Aorta (tissue), 5 donors: ENCODE measurements at places on chromosomes 1 and 21. TPM values are rescaled to one million over a fixed set of nuclear protein-coding genes. Genes with fewer than 3 reads are reported as not detected.

VCAM1 gene
- total RNA-seq = 78.8 TPM

DNAJC6 gene
- 2.3 TPM for total RNA-seq

PDE9A gene
- 11.8 TPM for total RNA-seq

KRTAP7-1 gene
- not detected for total RNA-seq

C1orf226 gene
- total RNA-seq = 5.5 TPM

NKAIN1 gene
- not detected for total RNA-seq

RAB7B gene
- 1.7 TPM for total RNA-seq

REG4 gene
- not detected for total RNA-seq

USP48 gene
- 90.1 TPM for total RNA-seq

C1orf94 gene
- total RNA-seq = not detected

OR2AK2 gene
- total RNA-seq = not detected

LCK gene
- total RNA-seq = 2.4 TPM

LCE1C gene
- not detected for total RNA-seq

DNA sequence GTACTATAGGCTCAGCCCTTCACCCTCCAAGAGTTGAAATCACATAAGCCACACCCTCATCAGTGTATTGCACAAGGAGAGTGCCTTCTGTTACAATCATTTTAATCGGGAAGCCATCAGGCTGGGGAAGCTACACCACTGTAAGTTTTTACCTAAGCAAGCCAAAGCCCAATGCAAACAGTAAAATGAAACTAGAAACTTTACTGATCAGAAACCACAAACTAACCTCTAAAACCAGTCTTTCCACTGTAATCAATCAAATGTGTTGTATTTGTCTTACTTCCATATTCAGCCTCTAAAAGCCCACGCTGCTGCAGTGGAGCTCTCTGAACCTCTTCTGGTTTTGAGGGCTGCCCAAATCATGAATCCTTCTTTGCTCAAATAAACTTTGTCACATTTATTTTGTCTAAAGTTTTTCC, 26.2 kb downstream of the CAPN8 start:
- DNase-seq = no peak

GRCh38 chr1:44839576-44839975, 3.5 kb downstream of the PTCH2 start:
- no peak for DNase-seq

- no peak for DNase-seq
Observed at GRCh38 chr1:71687376-71687775, 595.0 kb downstream of the NEGR1 start.

- peak; percentile 76 for DNase-seq
Observed at GRCh38 chr1:150551051-150551783, 2.0 kb downstream of the ADAMTSL4 start.

- DNase-seq = no peak
Observed at GRCh38 chr1:25807480-25808390, 7.7 kb downstream of the SELENON start.

DNA sequence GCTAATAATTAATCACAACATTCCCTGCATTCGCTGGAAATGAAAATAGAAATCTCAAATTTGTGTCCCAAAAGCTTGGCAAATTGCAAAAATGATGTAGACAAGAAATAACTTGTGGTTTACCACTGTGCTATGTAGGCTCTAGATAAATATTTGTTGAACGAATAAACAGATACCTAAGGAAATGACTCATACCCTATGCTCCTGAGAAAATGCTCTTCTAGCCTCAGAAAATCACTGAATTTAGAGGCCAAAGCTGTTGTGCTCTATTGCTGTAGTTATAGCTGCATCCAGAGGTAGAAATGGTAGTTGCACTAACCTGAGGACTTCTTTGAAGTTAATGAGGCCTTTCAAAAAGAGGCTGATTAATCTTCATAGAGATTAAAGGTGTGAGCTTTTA, 142.0 kb upstream of the ZNHIT6 start:
- no peak for DNase-seq

GRCh38 chr1:246434335-246434734, 72.7 kb downstream of the SMYD3 start:
- DNase-seq = no peak

DNA sequence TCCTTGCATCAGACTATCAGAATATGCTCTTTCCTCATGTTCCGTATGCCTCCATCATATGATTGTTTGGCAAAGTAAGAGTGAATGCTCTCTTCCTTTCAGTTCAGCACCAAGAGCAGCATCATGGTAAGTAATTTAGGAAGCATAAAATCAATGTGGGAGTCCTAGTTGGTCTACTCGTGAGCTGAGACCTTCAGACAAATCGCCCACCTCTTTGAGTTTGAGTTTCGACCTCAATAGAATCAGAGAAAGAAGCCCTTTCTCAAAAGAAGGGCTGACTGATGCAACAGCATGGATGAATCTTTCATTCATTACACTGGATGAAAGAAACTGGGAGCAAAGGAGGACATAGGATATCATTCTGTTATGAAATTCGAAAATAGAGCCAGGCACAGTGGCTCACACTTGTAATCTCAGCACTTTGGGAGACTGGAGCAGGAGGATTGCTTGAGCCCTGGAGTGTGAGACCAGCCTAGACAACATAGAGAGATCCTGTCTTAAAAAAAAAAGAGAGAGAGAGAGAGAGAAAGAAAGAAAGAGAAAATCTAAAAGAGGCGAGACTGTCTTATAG, 112.5 kb downstream of the ZC3H11B start:
- DNase-seq = no peak

- DNase-seq = no peak
Observed at GRCh38 chr1:179677882-179678281, 65.2 kb upstream of the FAM163A start.

GRCh38 chr21:43266534-43266933, 97.7 kb downstream of the CRYAA start:
- no peak for DNase-seq

DNA sequence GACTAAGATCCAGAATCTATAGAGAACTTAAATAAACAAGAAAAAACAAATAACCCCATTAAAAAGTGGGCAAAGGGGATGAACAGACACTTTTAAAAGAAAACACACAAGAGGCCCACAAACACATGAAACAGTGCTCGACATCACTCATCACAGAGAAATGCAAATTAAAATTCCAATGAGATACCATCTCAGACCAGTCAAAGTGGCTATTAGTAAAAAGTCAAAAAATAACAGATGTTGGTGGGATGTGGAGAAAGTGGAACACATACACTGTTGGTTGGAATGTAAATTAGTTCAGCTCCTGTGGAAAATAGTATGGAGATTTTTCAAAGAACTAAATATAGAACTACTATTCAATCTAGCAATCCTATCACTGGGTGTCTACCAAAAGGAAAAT, 143.1 kb downstream of the IFI44 start:
- no peak for DNase-seq

DNA sequence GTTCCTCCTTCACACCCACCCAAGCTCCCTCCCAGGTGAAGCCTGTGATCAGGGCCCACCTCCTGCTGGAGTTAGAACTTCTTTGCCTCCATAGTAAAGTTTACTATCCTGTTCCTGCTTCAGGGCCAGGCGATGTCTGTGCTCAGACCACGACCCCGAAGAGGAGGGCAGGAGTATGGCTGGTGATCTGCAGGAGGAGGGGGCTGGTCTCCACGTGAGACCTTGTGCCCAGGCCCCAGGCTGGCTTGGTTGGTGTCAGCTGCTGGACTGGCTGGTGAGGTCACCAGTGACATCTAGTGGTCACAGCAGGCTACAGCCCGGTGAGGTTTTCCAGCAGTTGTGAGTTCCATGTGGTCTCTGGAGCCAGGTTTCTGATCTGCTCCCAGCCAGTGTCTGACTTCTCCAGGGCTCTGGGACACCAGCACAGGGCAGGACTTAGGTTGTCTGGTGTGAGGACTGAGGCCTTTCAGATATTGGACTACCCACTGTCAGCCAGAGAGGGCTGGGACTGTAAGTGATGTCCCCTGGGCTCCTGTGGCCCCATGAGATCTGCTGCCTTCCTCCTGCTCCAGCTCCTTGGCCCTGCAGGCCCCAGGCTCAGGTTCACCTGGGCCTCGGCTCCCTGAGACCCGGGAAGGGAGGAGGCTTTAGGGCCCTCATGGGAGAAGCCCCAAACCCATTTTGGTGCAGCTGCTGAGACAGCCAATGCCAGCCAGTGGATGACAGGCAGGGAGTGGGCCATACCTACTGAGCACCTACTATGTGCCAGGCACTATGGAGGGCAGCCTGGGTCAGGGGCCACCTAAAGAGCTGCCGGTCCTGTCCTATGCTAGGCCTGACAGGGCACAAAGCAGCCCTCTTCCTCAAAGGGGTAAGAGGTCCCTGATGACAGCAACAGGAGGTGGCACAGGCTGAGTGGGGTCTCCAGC, 6.0 kb upstream of the UBL4B start:
- peak; percentile 85 for DNase-seq

DNA sequence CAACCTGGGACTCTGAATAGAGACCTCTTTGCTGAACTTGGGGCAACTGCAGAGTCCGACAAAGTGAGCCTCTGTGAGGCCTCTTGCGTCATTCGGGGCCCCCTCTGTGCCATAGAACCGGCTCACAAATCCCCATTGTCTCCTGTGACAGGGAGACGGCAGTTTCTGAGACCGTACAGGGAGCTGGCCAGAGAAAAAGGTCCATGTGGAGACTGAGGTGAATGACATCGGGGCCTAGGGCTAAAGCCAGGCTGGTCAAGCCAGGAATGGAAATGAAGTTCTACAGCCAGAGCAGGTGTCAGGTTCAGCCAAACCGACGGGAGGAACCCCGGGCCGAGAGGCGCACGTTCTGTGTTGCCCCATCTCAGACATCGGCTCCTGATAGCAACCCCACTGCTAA, 37.1 kb upstream of the TRIM67 start:
- DNase-seq = no peak

DNA sequence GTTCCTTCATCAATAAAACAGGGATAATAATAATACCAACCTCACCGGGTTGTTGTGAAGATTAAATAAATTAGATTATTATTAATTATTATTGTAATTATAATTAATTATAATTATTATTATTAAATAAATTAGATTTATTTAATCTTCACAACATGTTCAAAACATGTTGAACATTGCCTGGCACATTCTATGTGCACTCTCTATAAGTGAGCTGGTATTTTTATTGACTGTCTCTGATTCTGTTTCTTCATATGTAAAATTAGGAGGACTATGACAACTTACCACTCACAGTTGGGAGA, 834 bp upstream of the C8B start:
- DNase-seq = no peak

DNA sequence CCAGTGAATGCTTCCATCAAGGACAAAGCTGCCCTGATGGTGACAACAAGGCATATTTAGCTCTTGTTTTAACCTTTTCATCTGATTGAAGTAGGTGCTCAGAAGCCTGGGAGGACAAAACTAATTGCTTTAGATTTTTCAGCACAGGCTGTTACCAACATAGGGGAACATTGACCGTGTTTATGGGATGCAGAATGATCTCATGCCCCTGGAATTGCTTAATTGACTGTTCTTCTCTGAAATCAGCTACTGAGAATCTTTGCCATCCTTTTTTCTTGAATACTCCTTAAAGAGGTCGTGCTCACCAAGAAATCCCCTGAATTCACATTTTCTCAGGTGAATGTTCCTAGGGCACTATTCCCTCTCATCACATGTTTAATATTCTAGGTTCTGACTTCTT, 95.9 kb upstream of the CCDC190 start:
- no peak for DNase-seq

DNA sequence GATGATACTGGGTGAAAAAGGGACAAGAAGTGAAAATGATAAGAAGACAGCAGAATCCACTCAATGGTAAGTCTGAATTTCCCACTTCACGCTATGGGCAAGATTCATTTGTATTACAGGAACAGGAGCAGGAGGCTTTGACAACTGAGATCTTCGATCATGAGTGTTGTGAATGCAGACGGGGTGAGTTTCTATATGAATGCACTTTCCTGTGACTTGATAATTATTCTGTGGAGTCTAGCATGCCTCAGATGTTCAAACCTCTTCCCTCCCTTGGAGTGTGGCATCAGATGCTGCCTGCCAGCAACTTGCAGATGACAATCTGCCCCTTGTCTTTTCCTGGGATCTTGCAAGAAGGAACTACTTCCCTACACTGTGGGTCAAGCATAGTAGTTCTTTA, 225.4 kb downstream of the HLX start:
- DNase-seq = no peak

DNA sequence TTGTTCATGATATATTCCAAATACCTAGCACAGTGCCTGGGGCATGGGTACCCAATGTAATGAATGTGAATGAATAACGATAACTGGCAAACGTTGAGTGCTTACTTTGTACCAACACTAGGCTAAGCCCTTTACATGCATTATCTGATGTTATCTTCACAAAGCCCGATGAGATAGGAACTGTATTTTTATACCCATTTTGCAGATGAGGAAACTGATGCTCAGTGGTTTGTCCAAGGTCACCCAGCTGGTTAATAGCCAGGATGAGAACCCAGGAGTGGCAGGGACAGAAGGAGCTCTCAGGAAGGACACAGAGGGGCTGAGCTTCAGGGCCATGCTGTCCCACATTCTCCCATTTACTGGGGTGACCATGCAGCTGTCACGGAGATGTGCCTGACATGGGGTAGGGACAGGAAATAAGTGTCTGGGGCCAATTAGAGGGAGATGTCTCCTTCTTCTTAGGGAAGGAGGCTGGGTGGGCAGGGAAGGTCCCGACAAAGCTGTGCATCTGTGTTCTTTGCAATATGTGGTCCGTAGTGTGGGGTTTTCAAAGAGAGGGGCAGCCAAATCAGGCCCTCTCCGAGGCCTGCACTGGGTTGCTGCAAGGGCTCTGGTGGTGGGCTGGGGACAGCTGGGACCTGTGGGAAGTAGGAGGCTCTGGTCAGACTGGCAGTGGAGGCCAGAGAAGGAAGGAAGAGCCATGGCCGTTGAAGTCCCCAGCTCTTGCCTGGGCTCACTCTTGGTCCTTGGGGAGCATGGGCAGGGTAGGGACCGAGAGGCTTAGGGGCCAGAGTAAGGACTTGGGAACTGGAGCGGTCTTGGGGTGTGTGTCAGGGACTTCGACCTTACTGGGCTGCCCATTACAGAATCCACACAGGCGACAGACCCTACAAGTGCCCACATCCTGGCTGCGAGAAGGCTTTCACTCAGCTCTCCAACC, 26.6 kb downstream of the A3GALT2 start:
- peak; percentile 32 for DNase-seq

GRCh38 chr1:114088392-114089299, 65.0 kb downstream of the SYT6 start:
- no peak for DNase-seq

DNA sequence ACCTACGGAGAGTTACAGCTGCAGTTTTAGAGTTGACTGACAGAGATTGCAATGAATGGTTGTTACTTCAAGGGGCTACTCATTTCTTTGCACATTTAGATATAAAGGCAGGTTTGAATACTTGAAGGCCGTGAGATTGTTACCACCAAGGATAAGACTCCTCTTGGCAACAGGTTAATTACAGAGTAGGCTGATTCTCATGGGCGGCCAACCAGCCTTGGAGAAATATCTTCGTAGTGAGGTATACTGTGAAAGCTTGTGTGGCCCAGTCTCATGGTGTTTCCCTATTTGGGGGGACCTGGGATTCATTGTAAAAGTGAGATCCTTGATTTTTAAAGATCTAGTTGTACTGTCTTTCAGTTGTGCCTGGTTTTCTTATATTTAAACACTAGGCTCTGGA, 103.2 kb upstream of the OLFM3 start:
- no peak for DNase-seq

GRCh38 chr1:48221122-48221521, 1.4 kb upstream of the SLC5A9 start:
- no peak for DNase-seq

- DNase-seq = no peak
Observed at GRCh38 chr1:202154148-202154765, 6.1 kb downstream of the PTPN7 start.
